ENCODE measurements at places on chromosomes 13 and 19.
A peak's percentile ranks its signal among the peaks of the same experiment; 100 is the strongest.

- no peak for DNase-seq
Observed at GRCh38 chr19:2514981-2515518, 39.1 kb downstream of the GADD45B start.

DNA sequence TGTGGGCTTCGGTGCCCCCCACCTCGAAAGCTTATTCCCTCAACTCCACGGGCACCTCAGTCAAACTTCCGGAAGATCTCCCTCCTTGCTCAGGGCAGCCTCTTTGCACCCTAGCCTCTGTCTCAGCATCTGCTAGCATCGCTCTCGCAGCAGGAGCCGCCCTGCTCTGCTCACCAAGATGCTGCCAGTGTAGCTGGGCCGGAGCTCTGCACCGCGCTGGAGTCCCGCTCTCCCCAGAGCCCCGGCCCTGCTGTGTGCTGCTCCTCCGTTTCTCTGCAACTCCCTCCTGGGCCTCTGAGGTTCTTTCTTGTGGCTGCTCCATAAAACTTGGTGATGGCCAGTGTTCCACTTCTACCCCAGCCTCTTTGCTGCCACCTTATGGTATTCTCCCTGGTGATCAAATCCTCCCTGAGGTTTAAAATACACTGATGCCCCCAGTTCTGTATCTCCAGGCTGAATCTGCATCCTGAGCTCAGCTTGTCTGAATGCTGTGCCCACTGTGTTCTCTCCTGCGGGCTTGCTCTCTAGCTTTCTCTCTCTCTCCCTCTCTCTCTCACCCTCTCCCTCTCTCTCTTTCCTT is 198.0 kb downstream of the UQCRFS1 start:
- DNase-seq: no peak

DNA sequence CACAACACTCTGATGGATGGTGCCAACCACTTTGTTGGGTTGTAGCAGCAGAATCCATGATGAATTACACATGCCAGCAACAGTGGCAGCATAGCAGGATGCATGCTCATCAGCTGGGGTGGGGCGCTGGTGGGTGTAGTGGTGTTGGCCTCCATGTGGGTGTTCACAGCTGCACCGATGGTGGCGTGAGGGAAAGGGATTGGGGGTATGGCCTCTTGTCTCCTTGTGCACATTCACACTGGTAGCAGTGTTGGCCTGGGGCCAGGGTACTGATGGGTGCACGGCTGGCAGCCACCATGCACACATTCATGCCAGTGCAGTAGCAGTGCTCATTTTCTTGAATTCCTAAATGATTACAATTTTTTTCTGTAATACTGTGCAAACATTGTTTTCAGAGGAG is 2748.8 kb upstream of the PCDH20 start:
- no peak for DNase-seq

DNA sequence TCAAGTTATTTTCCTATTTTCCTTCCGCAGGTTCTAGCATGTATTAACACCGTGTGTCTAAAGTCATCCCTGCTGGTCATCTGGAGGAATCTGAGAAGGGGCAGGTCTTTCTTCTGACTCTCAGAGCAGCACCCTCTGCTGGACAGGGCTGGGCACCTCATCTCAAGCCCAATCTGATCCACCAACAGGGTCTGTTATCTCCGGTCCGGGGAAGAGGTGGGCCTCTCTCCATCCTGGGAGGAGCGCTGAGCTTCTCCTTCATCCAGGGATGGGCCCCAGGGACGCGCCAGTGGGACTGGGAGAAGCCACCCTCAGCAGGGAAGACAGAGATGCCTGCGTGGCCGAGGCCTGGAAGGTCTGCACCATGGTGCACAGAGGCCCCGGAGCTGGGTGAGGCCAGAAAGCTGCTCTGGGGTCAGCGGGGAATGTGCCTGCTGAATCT is 26.0 kb upstream of the ZNF331 start:
- peak; percentile 64 for DNase-seq

DNA sequence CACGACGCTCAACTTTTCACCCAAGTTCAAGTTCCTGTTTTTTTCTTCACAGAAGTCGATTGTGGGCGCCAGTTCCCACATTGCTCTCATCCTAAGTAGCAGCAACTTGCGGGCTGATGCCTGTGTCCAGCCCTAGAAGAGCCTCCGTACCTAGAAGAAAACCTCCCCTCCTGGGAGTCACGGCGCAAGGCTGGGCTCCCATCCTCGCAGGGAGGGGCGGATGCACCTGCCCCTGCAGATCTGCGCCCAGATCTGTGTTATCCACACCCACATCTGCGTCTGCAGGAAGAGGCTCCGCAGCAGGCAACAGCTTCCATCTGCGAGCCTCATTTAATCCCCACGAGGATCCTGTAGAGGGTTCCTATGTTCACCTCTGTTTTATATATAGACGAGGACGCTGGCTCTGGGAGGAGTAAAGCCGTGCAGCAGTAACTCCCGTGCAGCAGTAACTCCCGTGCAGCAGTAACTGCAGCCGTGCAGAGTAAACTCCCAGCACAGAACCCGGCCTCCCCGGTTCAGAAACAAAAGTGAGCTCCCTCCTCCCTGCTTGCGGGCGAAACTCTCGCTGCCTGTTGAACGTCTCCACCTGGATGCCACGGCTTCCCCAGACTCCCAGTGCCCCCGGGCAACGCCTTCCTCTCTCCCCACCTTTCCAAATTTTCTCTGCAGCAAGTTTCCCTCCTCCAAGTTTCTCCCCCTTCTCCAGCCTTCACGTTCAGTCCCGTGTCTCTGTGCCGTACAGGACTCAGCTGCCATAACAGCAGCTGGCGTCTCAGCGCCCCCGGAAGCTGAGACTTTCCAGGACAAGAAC is 23.5 kb upstream of the LAIR1 start:
- peak; percentile 84 for DNase-seq

DNA sequence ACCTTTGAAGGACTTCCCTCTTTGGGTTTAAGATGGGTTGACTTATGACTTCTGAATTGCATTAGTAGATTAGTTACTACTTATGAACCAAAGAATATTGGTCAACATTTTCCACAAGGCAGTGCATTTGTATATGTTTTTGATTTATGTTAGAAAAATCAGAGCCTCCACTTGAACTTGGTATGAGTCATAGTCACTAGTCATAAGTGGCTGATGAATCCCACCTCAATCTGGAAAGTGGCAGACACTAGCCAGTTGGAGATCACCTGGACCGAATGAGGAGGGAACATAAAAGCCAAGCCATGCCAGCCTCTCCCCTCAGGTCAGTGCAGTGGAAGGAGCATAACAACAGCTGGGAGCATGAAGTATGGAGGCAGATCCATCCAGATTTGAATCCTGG is 39.3 kb upstream of the SPART start:
- DNase-seq: no peak

GRCh38 chr13:25116044-25116443 is 20.1 kb downstream of the PABPC3 start:
- no peak for DNase-seq

GRCh38 chr13:95480131-95480545 is 72.4 kb upstream of the CLDN10 start:
- peak; percentile 89 for DNase-seq

Measured in suppressor macrophage (primary cell).